Urinary bladder (tissue), 4 donors: ENCODE measurements at places on chromosomes 5 and 9. TPM values are rescaled to one million over a fixed set of nuclear protein-coding genes. Genes with fewer than 3 reads are reported as not detected.

The PKD2L2 gene
- 0.21 TPM for total RNA-seq

- no peak for DNase-seq
Observed at GRCh38 chr5:120122703-120123102, 341.4 kb upstream of the PRR16 start.

DNA sequence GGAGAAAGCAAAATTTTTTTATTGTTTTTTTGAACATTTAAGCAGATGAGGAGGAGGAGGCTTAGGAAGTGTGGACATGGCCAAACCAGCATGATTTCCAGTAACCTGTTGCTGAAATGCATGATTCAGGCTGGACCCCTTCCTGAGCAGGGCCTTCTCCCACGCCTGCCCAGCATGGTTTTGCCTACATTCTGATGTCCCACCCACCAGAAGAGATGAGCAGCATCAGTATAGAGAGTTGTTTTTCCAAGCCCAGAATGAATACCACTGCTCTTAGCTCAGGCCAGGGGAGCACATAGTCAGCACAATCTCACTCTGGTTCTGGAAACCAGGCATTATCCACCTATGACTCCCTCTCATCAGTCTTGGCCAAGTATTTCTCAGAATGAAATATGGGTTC lies 90.1 kb downstream of the PAPPA start:
- no peak for DNase-seq

DNA sequence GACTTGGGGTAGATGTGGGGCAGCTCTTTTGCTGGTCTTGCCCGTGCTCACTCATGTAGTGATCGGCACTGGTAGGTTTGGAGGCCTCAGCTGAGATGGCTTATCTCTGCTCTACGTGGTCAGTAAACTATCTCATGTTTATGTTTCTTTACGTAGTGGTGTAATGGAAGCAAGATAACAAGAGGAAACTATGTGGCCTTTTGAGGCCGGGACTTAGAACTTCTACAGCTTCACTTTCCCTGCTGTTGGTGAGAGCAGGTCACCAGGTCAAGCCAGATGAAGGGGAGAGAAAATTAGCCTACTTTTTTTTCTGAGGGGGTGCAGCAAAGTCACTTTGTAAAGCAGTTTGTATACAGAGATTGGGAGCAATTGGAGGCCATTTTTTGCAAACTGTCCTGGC lies 8.5 kb downstream of the FOCAD start:
- DNase-seq, result no peak

The PCA3 gene
- 0.26 TPM for total RNA-seq

GRCh38 chr5:175724314-175725275 lies 66.7 kb downstream of the HRH2 start:
- DNase-seq, result no peak

- DNase-seq, result no peak
Observed at GRCh38 chr5:151718153-151718552, 31.4 kb upstream of the SPARC start.

DNA sequence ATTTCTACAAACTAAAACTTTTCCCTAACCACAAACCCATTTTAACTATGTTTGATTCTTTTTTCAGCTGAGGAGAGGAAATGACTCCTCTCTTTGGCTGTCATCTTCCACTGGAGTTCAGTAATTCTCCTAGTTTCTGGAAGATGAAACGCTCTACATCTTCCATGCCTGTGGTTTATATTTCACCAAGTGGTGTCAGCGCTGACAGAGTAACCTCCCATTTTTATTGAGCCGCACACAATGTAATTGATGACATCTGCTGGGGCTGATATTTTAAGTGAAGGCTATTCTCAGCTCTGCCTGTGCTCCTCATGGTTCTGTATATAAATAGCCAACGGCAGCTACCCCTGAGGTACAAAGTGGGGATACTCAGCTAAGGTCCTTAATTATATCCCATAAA lies 234.6 kb downstream of the SPOCK1 start:
- no peak for DNase-seq

DNA sequence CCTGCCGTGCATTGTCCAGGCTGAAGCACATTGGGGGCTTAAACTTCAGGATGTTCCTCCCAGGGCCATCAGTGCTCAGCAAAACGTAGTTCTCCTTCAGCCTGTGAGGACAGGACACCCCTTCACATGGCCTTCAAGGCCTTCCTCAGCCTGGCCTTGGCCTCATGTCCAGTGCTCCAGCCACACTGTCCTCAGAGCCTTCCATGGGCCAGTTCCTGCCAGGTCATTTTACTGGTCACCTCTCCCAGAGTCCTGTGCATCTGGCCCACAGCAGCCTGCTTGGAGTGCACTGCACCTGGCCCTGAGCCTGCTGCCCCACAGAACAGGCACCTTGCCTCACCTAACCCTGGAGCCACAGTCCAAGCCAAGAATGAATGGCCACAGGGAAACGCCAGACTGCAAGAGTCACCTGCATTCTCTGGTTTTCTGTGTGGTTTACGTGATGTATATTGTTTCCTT lies 8.7 kb downstream of the HNRNPAB start:
- DNase-seq, result no peak

The LRRTM2 gene
- total RNA-seq, result 3.3 TPM

The WNT8A gene
- not detected for total RNA-seq

GRCh38 chr9:90974016-90974415 lies 172.4 kb downstream of the SYK start:
- no peak for DNase-seq

GRCh38 chr5:76289692-76290091 lies 113.4 kb upstream of the IQGAP2 start:
- no peak for DNase-seq

The RALGPS1 gene
- total RNA-seq, result 21.8 TPM

- no peak for DNase-seq
Observed at GRCh38 chr9:109912082-109912582, 132.1 kb downstream of the PALM2AKAP2 start.

The COL27A1 gene
- 21.5 TPM for total RNA-seq

DNA sequence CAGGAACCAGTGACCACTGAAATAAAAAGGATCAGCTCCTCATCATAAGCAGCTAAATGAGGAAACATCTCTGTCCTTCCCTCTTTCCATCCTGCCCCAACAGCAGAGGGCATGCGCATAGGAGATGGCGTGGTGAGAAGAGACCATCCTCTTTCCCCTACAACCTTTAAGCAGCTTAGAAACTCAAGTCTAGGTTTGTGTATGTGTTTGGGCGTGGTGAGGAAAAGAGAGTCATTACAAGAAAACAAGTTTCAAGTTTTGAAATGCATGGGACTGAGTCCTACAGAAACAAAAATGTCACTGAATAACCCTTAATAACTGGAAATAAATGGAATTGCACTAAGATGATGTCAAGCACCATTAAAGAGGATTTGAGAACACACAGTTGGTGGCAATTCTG lies 96.4 kb upstream of the IL12B start:
- DNase-seq, result no peak

DNA sequence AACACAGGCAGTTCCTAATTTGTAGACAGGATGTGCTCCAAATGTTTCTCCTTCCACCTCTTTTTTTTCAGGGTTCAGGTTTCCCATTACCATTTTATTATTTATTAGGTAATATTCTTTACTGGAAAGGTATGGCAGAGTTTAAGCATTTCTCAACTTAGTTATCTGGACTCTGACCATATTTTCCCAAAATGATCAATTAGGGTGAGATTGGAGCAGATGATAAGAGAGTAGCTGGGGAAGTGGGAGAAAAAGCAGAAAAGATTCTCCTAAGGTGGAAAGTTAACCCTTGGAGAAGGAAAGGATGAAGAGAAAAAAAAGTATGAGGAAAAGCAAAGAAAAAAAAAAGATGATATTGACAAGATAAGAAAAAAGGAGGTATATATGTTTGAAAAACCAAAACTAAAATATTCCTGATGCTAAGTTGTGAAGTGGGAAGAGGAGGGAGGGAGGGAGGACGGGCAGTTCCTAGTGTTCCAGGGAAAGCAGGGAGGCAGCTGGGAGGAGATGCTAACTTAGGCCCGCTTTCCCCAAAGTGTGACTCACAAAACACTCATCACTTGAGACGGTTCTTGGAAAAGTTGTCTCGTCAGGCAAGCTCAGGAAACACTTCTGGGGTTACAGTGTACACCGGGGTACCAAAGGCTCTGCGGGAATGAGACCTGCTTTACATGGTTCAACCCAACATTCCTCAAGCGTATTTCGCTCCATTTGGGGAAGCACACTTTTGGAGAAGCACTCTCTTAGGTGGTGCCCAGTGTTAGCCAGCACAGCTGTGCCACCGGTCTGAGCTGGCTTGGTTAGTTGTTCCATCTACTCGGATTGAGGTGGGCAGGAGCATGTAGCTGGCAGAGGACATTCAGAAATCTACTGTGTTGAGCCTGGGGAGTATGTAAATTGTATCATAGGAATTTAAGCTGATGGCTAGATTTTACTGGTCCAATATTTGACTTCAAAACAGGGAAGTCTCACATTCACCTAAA lies 35.1 kb downstream of the B4GALT1 start:
- DNase-seq, result no peak

GRCh38 chr5:89338935-89339334 lies 456.0 kb upstream of the MEF2C start:
- no peak for DNase-seq

- no peak for DNase-seq
Observed at GRCh38 chr5:134088291-134088690, 26.2 kb upstream of the TCF7 start.

The GARNL3 gene
- total RNA-seq, result 58.0 TPM

The PLPPR1 gene
- total RNA-seq, result 0.95 TPM

The CDKN2B gene
- total RNA-seq, result 1.8 TPM

GRCh38 chr9:22053178-22053577 lies 44.1 kb upstream of the CDKN2B start:
- DNase-seq, result no peak

- no peak for DNase-seq
Observed at GRCh38 chr5:145465474-145466263, 369.5 kb downstream of the PRELID2 start.

The MCC gene
- total RNA-seq, result 60.7 TPM

The CCNJL gene
- 4.7 TPM for total RNA-seq

The ELP1 gene
- total RNA-seq, result 43.4 TPM

The CCNO gene
- 1.6 TPM for total RNA-seq

The C5orf58 gene
- total RNA-seq, result not detected

- DNase-seq, result peak; percentile 29
Observed at GRCh38 chr9:6272229-6272598, 56.0 kb upstream of the TPD52L3 start.

The MORN5 gene
- total RNA-seq, result 8.4 TPM

DNA sequence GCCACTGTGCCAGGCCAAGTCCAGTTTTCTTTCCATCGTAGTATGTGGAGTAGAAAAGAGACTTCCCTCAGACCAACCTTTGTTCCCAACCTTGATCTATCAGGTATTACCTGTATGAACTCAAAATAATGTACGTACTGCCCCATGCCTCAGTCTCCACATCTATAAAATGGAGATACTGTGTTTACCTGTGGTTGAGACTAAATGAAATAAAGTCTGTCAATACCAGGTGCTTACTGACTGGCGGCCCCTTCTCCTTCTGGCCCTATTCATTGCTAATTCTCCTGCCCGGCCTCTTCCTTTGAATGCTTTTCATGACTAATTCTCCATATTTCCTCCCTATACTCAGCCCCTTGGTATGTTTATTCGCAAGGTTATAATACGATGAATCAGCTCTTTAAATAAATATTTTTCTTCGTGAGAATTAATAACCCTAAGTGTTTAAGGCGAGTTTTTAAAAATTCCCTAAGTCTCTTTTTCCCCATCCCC lies 89.6 kb upstream of the BASP1 start:
- no peak for DNase-seq

The EDIL3 gene
- 45.5 TPM for total RNA-seq

DNA sequence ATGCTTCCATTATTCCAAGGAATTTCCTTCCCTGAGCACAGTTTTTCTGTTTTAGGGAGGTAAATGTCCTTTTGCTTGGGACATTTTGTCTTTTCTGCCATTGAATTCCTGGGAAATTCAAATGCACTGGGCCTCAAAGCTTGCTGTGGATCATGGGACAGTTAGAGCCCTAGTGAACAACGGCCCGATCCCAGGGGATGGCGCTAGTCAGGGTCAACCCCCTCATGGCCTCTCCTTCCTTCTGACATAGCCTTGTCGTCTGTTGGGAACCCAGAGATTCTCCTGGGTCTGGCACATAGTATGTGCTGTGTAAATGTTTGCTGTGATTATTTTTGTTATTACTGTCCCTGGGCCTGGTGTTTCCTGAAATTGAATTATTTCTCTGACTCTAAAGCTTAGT lies 30.7 kb upstream of the COL15A1 start:
- DNase-seq, result no peak
